HT-29 (cell line): ENCODE measurements at places on chromosomes 5 and 9. TPM values are rescaled to one million over a fixed set of nuclear protein-coding genes. Genes with fewer than 3 reads are reported as not detected.
A peak's percentile ranks its signal among the peaks of the same experiment; 100 is the strongest.

DNA sequence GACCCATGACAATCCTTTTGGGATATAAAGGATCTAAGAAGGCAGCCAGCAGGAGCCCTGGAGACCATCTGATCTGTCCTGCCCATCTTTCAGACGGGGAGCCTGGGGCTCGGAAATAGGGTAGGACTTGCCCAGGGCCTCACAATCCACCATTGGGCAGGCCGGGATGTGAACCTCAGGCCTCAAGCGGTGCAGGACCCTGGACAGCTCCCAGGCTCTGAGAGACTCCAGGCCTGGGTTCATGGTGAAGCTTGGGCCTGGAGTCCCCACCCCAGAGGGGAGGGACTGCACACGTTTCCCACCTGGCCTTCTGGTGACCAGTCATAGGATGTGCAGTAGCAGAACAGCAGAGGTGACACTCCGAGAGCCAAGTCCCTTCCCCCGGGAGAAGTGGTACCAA lies 36.6 kb upstream of the RAPGEF1 start:
- peak; percentile 48 for DNase-seq

- peak; percentile 51 for DNase-seq
Measured at GRCh38 chr5:139561655-139562451, 714 bp downstream of the UBE2D2 start.

BARX1 gene
- total RNA-seq: not detected in 2 replicates

SLC6A19 gene
- total RNA-seq: not detected in 2 replicates

GRCh38 chr9:100595391-100596199 lies 17.7 kb downstream of the CAVIN4 start:
- peak; percentile 83 for DNase-seq

- no peak for DNase-seq
Measured at GRCh38 chr5:135349886-135350285, 49.1 kb downstream of the MACROH2A1 start.

INSYN2B gene
- total RNA-seq: not detected in 2 replicates

GRCh38 chr5:174708476-174709207 lies 15.7 kb upstream of the MSX2 start:
- DNase-seq: no peak

RGMB gene
- 14.3 and 16.8 TPM in 2 replicates for total RNA-seq
